ENCODE measurements at places on chromosomes 3 and 15. TPM values are rescaled to one million over a fixed set of nuclear protein-coding genes. Genes with fewer than 3 reads are reported as not detected.

PIF1 gene
- total RNA-seq, result not detected

HAPLN3 gene
- total RNA-seq, result 189 TPM

DNA sequence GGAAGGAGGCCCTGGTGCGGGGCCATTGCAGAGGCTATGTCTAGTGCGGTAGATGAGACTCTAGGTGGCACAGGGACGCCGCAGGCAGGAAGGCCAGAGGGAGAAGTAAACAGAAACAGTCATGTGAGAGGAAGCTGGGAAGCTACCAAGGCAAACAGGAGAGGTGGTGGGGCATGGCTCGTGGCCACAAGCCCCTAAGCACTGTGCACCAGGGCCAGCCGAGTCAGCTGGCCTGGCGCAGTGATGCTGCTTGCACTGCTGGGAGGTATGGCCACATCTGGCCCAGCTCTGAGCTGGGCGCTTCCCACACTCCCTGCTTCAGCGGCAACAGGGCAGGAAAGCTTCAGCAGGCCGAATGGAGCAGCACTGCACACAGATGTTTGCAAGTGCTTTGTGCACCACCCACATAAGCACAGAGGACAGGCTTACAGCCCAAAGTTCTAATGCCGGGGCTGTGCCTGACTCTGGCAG lies 76.6 kb downstream of the SRGAP3 start:
- no peak overlapping the region for H3K27ac ChIP-seq
- no peaks in the 10 kb centered on the region for H3K4me1 ChIP-seq
- no peaks in the 10 kb centered on the region for H3K27me3 ChIP-seq

SAMMSON gene
- 2.2 TPM for total RNA-seq

Measured in ascending aorta (tissue), 2 donors.